ENCODE measurements at places on chromosomes 5 and 9.
A peak's percentile ranks its signal among the peaks of the same experiment; 100 is the strongest.

DNA sequence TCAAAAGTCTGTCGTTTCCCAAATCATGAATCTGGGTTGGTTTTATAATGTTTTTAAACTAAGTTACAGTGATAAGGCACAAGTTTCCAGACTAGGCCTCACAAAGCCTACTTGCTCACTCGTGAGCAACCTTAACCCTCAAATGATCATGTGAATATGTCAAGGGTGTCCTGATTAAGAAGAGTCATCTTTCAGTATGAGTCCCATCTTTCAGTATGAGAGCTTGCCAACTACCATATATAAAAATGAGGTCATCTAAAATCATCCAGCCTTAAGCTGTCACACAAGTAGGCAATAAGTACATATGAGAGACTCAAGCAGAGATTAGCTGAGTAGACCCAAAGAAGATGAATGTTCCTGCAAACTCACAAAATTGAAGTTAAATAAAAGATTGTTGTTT is 668.4 kb upstream of the FAM174A start:
- DNase-seq, result no peak

DNA sequence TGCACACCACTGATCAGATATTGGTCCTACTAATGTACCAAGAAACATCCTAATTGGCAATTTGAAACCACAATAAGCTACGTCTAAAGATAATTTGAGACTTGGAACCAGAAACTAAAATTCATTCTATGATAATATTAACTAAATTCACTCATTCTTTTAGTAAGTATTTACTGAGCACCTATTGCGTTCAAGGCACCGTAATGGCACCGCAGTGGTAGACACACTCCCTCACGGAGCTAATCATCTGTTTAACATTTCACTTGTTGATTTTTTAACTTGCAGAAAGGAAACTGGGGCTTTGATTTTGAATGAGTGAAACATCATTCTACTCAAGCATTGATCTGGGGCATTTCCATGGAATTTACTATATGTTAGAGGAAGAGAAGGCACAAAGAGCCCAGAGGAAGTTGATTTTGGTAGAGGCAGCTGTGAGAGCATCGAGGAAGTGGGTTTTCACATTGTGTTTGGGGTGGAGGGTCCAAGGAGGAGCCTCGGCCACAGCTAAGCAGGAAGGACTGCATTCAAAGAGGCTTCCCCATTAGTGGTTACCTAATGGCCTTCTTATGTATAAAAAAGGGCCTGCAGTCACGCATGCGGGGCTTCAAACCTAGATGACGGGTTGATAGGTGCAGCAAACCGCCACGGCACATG is 7.1 kb downstream of the RAPGEF1 start:
- DNase-seq, result peak; percentile 51

- no peak for DNase-seq
These were observed 58.7 kb downstream of the ERGIC1 start for GRCh38 chr5:172892713-172893112.

DNA sequence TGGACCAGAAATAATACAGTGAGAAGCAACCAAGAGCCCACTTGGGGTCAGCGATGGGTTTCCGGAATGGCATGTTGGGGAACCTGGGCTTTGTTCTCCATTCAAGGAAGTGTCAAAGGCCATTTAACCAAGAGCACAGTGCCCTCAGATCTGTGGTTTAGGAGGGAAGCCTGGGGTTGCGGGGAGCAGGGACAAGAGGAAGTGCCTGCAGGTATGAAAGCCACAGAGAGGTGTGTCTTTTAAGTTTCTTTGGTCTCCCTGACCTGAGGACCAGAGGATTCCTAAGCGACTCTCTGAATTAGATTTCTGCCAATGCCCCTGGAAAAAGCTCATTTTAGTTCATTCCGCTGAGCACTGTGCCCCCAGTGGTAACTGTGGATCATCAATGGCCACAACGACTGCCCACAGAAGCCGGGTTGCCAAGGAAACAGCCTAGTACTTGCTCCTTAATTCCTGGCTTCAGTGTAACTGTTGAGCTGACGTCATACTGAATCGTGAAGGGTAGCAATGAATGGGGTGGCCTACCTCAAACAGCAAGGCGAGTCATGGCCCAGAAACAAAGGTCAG is 107.3 kb upstream of the SPIN1 start:
- DNase-seq, result no peak

- DNase-seq, result no peak
These were observed 1.9 kb downstream of the MYOZ3 start for GRCh38 chr5:150662731-150663516.
